CD14-positive monocyte (primary cell): ENCODE measurements at places on chromosomes 11 and 22. TPM values are rescaled to one million over a fixed set of nuclear protein-coding genes. Genes with fewer than 3 reads are reported as not detected.
A peak's percentile ranks its signal among the peaks of the same experiment; 100 is the strongest.

GRCh38 chr22:17784776-17785175 lies 10.5 kb upstream of the BID start:
- no peak overlapping the region for H3K4me3 ChIP-seq
- no peak for DNase-seq
- no peak overlapping the region for H3K27ac ChIP-seq
- H3K36me3 ChIP-seq: no peaks in the 10 kb centered on the region

- no peaks in the 10 kb centered on the region for H3K36me3 ChIP-seq
- no peak for DNase-seq
- no peak overlapping the region for H3K4me3 ChIP-seq
- H3K27me3 ChIP-seq: no peaks in the 10 kb centered on the region
- peak overlapping the region; percentile 8 for H3K27ac ChIP-seq
Observed at GRCh38 chr22:44039566-44040171, 15.6 kb downstream of the PARVB start.

GRCh38 chr11:59106363-59107336 lies at the start of gene FAM111B:
TSS of gene FAM111B (plus strand) at chr11:59107237. CDS start at chr11:59109626, 2,389 bp downstream.
- H3K36me3 ChIP-seq: peaks cover 7% of the 10 kb centered on the region
- no peak within 1 kb of the TSS for H3K27ac ChIP-seq

GRCh38 chr22:36282328-36282831 lies 29.4 kb downstream of the APOL1 start:
- no peak for DNase-seq
- peaks cover 72% of the 10 kb centered on the region for H3K36me3 ChIP-seq
- no peak overlapping the region for H3K4me3 ChIP-seq
- no peaks in the 10 kb centered on the region for H3K27me3 ChIP-seq
- H3K27ac ChIP-seq: no peak overlapping the region

DNA sequence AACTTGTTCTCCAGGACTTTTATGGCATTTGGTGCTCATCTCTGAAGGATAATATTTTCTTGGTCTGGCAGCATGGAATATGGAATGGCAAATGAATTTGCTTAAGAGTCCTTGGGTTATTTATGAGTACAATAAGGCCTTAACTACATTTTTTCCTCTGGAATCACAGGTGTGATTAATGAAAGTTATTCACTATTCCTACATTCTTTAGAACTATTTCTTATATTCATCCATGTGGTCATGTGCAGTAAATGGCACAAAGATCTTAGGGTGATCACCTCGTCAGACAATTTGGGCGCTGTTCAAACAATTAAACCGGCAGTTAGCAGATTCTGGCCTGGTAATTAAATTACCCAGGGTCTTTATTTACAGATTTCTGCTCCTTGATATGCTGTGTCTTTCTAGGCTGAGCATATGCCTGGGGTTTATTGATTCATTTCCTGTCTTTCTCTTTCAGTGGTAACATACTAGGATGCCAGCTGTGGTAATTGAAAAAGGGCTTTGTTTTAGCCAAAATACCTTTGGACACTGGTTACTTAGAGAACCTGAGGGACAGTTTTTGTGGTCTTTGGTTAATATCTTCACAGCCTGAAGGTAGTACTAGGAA lies 31.6 kb downstream of the SIK2 start:
- H3K27ac ChIP-seq: no peak overlapping the region
- no peaks in the 10 kb centered on the region for H3K27me3 ChIP-seq
- peaks cover 46% of the 10 kb centered on the region for H3K36me3 ChIP-seq
- no peak for DNase-seq
- no peaks in the 10 kb centered on the region for H3K4me1 ChIP-seq

- peak overlapping the region; percentile 86 for H3K4me3 ChIP-seq
- H3K4me1 ChIP-seq: peaks cover 48% of the 10 kb centered on the region
- peaks cover 63% of the 10 kb centered on the region for H3K36me3 ChIP-seq
- no peak for DNase-seq
- no peaks in the 10 kb centered on the region for H3K27me3 ChIP-seq
Observed at GRCh38 chr11:65429068-65429681, 6.6 kb downstream of the NEAT1 start.

- H3K27ac ChIP-seq: no peak overlapping the region
- no peaks in the 10 kb centered on the region for H3K4me1 ChIP-seq
- H3K4me3 ChIP-seq: no peak overlapping the region
Observed at GRCh38 chr11:15926071-15926470, 430.3 kb downstream of the SOX6 start.

DNA sequence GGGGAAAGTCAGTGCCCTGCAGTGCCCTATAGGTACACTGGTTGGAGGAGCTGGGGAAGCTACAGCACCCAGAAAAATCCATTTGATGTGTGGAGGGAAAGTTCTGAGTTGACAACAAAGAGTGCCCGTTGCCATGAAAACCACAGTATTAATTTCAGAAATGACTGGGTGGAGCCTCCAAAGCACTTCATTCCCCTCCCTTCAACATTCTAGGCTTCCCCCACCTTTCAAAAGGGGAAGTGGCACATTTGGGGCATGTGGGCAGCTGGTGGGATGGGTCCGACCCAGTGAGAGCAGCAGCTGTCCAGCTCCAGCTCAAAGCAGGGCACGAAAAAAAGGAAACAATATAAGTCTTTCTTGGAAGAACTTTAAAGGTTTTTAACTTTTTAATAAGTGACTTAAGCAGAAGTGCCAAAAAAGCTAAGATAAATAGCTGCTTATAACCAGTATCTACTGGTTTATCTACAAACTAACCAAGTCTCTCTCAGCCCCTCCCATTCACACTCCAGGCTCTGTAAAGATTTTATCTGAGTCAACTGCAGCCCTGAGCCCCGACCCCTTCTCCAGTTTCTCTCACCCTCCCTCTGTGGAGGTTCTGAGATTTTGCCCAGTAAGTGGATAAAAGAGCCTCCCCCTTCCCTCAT lies 9.0 kb upstream of the AHNAK start:
- peaks cover 82% of the 10 kb centered on the region for H3K4me1 ChIP-seq
- H3K4me3 ChIP-seq: peak overlapping the region; percentile 11
- H3K36me3 ChIP-seq: peaks cover 20% of the 10 kb centered on the region
- no peaks in the 10 kb centered on the region for H3K27me3 ChIP-seq
- H3K27ac ChIP-seq: peak overlapping the region; percentile 100

SGSM1 gene
- not detected for polyA plus RNA-seq

INPPL1 gene
- polyA plus RNA-seq: 11.8 TPM

CARD16 gene
- 161 and 294 TPM in 2 replicates for polyA plus RNA-seq

AAMDC gene
- polyA plus RNA-seq: 32.9 TPM

KIAA1671 gene
- polyA plus RNA-seq: not detected

CYP2D6 gene
- 3.0 and 4.5 TPM in 2 replicates for polyA plus RNA-seq
